ENCODE measurements at places on chromosomes 2 and 18.
A peak's percentile ranks its signal among the peaks of the same experiment; 100 is the strongest.

DNA sequence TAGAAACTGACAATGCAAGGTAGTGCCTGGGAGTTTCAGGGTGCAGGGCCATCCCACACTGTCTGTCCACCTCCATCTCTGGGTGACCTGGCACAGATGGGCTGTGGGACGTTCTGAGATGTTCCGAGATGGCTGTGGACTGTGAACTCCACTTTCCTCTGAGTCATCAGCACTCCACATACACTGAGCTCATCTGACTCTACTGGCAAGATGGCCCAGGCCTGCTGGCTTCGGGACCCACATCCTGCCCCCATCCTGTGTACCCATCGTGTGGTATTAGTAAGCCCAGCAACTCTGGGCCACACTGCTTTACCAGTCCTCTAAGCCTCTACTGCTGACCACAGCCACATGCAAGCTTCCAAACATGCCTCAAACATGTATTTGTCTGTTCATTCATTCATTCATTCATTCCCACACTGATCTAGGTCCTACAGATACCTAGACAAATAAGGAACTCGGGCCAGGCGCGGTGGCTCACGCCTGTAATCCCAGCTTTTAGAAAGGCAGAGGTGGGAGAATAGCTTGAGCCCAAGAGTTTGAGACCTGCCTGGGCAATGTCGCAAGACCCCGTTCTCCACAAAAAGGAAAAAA, 124.8 kb upstream of the CXCR4 start:
- peak; percentile 74 for DNase-seq

GRCh38 chr2:193810533-193810932, 1615.8 kb upstream of the TMEFF2 start:
- no peak for DNase-seq

DNA sequence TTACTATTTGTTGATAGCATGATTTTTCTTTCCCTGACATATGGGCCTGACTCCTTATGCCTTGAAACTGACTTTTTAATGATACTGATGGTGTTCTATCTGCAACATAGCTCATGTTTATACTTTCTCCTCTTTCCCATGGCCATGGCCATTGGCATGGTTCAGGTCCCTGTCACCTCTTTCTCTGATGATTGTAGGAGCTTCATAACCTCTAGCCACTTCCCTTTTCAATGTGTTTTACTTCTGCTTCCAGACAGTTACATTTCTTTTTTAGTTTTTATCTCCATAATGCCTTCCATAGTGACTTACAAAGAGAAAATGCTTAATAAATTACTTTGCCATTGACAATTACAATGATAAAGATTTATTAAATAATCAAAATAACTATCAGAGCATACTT, 177.9 kb upstream of the SETBP1 start:
- no peak for DNase-seq

DNA sequence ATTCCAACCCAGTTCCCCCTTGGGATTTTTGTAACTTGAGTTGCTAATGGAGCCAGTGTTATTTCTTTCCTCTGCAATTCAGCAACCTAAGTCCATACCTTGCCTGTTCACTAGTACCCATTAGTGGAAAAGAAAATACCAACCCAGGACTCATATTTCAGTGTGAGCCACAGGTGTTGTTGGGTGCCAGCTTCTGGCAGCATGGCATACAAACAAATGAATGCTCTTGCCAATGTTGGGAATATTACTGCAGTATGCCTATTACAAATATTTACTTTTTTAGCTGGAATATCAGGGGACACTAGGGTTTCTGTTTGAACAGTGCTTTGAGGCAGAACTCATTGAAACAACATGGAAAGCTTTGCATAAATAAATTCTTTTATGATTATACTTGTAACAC, 130.2 kb downstream of the NCKAP5 start:
- DNase-seq = no peak

DNA sequence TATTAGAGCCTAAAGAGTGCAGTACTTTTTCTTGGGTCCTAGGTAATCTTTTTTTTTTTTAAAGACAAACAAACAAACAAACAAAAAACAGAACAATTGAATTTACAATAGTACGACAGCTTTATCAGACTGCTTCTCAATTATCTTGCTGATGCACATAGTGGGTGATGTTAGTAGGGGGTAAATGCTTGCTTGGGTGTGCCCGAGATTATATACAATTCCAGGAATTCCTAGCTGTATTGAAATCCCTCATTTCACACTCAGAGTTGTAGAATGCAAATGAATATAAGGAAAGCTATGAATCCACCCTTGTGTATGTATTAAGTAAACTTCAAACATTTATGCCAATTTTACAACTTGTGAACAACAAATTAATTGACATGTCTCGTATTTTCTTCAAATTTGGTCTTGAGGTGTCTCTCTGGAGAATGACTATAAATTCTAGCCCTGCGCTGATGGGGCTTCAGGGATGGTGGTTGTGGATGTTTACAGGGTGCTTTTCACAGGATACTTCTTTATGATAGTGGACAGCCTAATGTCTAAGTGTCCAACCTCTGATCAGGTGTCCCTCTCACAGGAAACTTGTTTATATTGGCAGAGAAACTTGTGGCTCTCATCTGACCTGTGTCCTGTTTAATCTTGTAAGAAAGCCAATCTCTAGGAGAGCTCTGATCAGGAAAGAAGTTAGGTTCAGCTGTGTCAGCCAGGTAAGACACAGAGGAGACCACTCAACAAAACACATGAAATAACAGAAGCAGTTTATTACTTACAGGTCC, 61.9 kb upstream of the SLC39A10 start:
- no peak for DNase-seq

GRCh38 chr18:73924836-73925235, 222.8 kb downstream of the FBXO15 start:
- no peak for DNase-seq

- no peak for DNase-seq
Observed at GRCh38 chr18:3861495-3861894, 411.5 kb downstream of the TGIF1 start.

DNA sequence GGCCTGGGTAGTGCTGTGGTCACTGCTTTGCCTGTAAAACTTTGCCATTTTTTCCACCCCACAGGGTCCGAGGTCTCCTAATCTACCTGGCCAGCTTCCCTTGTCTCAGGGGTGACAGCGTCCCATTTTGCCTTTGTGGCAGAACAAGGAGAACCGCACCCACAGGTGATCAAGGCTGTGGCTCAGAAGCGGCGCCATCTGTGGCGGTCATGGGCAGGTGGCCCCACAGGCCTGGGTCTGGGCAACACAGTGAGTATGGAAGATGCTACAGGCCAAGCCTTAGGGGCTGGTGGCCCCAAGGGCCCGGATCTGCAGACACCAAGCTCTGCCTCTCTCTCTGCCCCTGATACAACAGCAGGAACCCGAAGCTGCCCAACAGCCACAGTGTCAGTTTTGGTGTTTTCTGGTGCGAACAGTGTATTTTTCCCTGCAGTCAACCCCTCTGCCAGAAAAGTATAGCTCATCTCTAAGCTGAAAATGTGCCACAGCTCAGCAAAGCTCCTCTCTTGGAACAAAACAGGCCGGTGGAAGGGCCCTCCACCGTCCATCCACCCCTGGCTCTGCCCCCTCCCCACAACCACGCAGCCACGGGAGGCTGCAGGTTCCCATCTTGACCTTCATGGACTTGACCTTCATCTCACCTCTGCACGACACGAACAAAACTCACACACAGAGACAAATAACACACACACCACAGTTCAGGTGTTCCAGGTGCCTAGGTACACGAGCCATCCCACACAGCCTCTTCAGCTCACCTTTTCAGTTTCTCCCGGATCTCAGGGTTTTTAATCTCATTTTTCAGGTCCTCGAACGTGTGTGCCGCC, 96.7 kb downstream of the PXDN start:
- no peak for DNase-seq

- peak; percentile 46 for DNase-seq
Observed at GRCh38 chr2:233469261-233470010, 97.1 kb downstream of the USP40 start.

DNA sequence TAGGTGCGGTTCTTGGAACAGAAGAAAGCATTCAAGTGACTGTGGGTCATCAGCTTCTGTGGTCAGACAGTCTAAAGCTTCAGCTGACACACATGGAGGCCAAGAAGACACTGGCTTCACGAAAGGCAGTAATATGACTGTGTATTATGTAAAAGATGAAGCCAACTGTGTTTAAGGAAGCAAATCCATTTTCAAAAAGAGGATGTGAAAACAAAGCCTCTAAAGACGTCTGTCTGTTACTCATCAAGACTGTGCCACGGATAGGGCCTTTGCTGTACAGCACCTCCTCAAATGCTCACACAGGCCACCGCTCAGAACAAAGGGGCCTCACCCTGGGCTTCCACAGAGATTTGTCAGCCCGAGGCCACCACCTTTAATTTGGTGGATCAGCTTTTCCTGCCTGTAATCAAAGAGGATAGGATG, 21.1 kb upstream of the TMEM163 start:
- no peak for DNase-seq

GRCh38 chr18:22778996-22779395, 154.1 kb upstream of the RBBP8 start:
- no peak for DNase-seq

GRCh38 chr2:129189617-129190319, 789.7 kb upstream of the RAB6C start:
- DNase-seq = no peak

DNA sequence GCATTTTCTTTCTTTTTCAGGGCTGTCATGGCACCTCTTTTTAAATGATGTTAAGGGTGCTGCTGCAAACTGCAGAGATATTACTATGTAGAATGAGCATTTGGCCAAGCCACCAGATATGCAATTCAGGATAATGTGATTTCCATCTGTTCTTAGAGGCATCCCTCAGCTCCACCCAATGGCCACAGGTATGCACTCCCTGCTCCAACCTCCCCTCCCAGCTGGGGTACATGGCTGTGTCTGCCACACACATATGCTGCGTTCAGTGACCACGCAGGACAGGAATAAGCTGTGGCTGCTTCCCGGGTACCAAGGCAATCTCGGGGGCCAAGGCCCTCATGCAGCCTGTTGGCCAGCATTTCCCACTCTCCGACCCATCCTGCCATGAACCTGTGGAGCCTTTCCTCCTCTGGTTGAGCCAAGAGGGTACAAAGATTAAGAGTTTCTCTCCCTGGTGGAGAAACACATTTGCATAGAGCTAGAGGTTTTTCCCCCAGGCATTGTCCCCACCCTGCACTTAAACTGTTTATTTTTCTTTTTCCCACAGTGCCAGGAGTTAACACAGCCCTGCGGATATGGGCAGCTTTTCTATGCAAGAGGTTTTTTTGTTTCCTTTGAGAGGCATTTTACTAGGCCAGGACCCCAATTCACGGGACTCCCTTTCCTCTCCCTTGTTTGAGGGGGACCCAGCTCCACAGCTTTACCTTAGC, 147.0 kb downstream of the GCA start:
- DNase-seq = no peak

GRCh38 chr2:179050755-179051154, 818 bp upstream of the CCDC141 start:
- DNase-seq = no peak

DNA sequence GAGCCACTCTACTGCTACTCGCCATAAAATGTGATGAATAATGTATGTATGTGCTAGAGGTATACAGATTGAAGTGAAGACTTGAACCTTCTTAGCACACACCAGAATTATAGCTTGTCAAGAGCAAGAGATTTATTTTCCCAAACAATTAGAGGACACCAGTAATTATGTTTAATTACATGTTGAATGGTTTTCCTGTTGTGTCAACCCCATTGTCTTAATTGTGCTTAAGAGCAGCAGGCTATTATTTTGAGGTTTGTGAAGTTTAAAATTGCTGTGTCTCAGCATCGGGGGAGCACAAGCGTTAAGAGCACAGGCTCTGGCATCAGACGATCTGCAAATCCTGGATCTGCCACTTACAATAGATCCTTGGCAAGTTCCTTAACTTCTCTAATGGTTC, 29.0 kb downstream of the KIF5C start:
- DNase-seq = no peak

- no peak for DNase-seq
Observed at GRCh38 chr2:41707790-41708451, 339.9 kb upstream of the PKDCC start.

GRCh38 chr2:45258311-45258710, 249.1 kb upstream of the SIX2 start:
- no peak for DNase-seq

- no peak for DNase-seq
Observed at GRCh38 chr2:233164128-233164635, 87.3 kb upstream of the ATG16L1 start.

- no peak for DNase-seq
Observed at GRCh38 chr2:68811364-68811763, 59.8 kb downstream of the BMP10 start.

- DNase-seq = no peak
Observed at GRCh38 chr2:41483226-41483625, 564.6 kb upstream of the PKDCC start.

- no peak for DNase-seq
Observed at GRCh38 chr2:219244789-219245147, 476 bp downstream of the GLB1L start.

GRCh38 chr2:219155054-219155644, 5.5 kb downstream of the NHEJ1 start:
- no peak for DNase-seq

DNA sequence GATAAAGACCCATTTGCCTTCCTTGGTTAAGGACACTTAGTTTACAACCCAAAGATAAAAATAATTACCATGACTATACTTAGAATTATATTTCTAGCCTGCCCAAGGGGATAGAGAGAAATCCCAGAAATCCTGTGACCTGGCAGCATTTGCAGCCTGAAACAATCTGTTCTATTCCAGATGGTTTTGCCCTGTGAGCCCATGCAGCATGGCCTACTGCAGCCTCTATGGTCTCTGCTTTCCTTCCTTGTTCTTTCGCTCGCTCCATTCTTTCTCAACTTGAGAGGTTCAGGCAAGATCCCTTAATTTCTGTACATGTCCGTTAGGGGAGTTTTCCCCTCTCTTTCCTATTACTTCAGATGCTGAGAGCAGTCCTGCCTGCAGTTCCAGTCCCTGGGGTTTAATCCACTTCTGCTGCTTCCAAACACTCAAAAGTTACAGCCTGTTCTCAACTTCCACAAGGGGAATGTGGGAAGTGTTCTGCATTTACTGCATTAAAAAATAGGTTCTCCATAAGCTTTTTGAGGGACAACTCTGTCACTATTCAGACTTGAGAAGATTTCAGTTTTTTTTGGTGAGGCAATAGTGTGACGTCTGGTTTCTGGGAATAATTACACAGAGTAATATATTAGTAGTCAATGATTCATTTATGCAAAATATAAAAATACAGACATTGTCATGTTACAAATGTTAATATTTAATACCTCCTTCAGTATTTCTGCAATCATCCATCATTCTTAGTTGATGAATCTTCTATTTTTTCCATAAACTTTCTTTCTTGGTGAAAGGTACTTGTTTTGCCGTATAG, 80.3 kb downstream of the CDCA7 start:
- DNase-seq = no peak

GRCh38 chr2:60119778-60120177, 433.7 kb downstream of the BCL11A start:
- no peak for DNase-seq

GRCh38 chr18:12397793-12398192, 9.9 kb upstream of the PRELID3A start:
- no peak for DNase-seq

GRCh38 chr2:80255918-80256781, 48.4 kb downstream of the LRRTM1 start:
- DNase-seq = no peak
